ENCODE measurements at places on chromosomes 2 and 18.

- DNase-seq = no peak
These were observed 90.6 kb downstream of the PLEKHM3 start for GRCh38 chr2:207934720-207935119.

- no peak for DNase-seq
These were observed 44.4 kb upstream of the OTOF start for GRCh38 chr2:26522325-26522724.

GRCh38 chr2:19900931-19901441, 797 bp downstream of the TTC32 start:
- DNase-seq = no peak

- DNase-seq = no peak
These were observed 84.4 kb downstream of the EIPR1 start for GRCh38 chr2:3293221-3293620.

DNA sequence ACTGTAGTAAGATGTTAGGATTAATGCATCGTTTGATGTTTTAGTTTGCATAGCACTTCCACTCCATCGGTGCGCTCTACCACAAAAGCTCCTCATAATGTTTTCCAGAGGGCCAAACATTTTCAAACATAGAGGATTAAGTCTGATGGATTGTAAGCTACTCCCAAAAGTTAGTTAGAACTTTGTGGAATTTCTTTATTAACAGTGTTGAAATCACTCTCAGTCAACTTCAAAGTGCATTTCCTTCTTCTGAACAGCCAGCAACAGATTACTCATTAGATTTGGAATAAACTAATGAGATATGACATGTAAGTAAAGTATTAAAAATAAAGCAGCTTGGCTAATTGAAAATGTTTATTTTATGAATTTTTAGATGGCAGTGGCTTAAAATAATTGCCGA, 30.1 kb upstream of the CTAGE1 start:
- no peak for DNase-seq

- no peak for DNase-seq
These were observed 117.1 kb upstream of the DTNA start for GRCh38 chr18:34592961-34593382.

DNA sequence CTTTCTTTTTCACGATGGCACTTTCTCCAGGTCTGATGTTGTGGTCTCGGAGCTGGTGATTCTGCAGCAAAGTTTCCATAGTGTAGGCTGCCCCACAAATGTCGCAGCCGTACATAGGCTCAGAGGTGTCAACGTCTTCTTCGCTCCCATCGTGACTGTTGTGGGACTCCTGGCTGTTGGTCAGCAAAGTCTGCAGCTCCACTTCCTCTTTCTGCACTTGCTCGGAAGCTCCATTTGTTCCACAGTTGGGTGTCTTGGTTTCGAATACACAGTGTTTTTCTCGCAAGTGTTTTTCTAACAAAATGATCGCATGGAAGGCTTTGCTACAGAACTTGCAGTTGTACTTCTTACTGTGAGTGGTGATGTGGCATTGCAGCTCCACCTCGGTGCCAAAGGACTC, 126.8 kb downstream of the ZNF521 start:
- DNase-seq = no peak

DNA sequence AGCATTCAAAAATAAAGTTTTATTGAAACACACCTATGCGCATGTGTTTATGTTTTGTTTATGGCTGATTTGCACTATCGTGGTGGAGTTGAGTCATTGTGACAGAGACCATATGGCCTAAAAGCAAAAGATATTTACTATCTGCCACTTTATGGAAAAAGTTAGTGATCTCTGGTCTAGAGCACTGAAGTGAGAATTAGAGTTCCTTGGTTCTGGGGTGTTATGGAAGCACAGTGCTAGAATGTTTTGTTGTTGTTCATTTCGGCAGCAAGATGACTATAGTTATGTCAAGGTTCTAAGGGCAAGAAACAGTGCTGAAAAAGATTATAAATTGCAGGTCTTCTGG, 416.5 kb downstream of the SLC4A3 start:
- DNase-seq = no peak

- no peak for DNase-seq
These were observed 99.6 kb upstream of the MCFD2 start for GRCh38 chr2:47015206-47015605.

GRCh38 chr2:9149726-9150567, 56.7 kb upstream of the ASAP2 start:
- no peak for DNase-seq

GRCh38 chr2:237497838-237498186, 10.8 kb downstream of the MLPH start:
- no peak for DNase-seq

GRCh38 chr2:46276642-46277041, 20.6 kb upstream of the EPAS1 start:
- no peak for DNase-seq

GRCh38 chr2:114010001-114010400, 120.1 kb downstream of the ACTR3 start:
- no peak for DNase-seq

- DNase-seq = no peak
These were observed 50.4 kb downstream of the CLIP4 start for GRCh38 chr2:29165362-29166241.

GRCh38 chr2:178514664-178515063, 34.4 kb downstream of the PLEKHA3 start:
- no peak for DNase-seq

GRCh38 chr2:170236680-170237047, 58.7 kb downstream of the MYO3B start:
- DNase-seq = no peak

DNA sequence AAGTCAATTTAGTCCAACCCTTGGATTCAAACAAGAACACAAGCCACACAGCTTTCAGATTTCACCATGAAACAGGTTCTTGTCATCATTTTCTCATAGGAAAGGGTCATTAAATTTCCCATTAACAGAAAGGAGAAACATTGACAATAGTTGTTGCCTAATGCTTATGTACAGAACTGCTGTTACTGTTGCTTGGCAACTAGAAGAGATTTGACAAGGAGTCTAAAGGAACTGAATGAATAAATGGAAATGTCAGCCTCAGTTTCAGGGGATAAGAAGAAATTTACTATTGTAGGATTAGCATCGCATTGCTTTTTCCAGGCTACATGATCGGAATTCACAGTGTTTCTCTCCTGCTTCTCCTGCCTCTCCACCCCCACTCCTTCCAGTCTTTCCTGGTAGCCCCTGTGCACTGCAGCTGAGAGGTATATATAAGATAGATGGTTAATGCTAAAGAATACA, 90.3 kb downstream of the SPATS2L start:
- no peak for DNase-seq

GRCh38 chr2:120936476-120937334, 201.0 kb downstream of the GLI2 start:
- DNase-seq = no peak

- no peak for DNase-seq
These were observed 104.5 kb upstream of the NCK2 start for GRCh38 chr2:105640246-105640645.

DNA sequence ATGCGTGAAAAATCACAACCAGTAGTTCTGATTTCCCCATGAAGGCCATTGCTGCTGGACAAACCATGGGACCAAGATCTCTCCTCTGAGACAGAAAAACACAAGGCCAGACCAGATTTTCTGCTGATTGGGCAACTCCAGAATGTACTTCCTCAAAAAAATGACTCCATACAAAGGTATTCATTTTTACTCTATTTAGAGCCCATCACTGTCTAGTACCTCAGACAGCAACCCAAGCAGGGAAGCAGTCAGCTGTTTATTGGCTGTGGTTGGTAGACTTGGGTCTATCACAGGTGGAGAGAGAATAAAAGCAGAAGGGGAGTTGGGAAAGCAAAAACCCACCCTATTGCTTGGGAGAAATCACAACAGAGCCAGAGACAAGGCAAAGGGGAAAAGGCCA, 219.9 kb downstream of the PIK3C3 start:
- no peak for DNase-seq

DNA sequence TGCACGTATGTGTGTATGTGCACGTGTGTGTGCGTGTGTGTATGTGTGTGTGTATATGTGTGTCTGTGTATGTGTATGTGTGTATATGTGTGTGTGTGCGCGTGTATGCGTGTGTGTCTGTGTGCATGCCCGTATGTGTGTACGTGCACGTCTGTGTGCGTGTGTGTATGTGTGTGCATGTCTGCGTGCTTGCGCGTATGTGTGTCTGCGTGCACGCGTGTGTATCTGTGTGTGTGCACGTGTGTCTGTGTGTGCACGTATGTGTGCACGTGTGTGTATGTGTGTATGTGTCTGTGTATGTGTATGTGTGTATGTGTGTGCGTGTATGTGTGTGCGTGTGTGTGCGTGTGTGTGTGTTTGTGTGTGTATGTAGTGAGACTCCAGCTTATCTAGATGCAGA, 97.5 kb upstream of the SPATS2L start:
- DNase-seq = no peak

DNA sequence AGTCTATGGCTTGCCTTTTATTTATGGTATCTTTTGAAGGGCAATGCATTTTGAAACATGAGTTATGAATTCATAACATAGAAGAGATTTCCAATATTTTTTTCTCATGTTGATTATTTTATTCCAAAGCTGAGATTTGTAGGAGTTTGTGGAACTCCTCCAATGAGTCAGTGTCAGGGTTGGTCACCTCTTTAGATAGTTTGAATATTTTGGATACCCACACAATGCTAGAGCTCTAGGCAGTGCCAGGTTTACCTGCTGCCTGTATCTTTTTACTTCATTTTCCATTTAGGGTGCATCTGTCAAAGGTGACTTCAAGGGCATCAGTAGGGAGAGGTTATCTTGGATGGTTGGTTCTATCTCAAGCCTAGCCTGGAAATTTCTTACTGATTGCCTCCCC, 152.7 kb downstream of the CERS6 start:
- no peak for DNase-seq

DNA sequence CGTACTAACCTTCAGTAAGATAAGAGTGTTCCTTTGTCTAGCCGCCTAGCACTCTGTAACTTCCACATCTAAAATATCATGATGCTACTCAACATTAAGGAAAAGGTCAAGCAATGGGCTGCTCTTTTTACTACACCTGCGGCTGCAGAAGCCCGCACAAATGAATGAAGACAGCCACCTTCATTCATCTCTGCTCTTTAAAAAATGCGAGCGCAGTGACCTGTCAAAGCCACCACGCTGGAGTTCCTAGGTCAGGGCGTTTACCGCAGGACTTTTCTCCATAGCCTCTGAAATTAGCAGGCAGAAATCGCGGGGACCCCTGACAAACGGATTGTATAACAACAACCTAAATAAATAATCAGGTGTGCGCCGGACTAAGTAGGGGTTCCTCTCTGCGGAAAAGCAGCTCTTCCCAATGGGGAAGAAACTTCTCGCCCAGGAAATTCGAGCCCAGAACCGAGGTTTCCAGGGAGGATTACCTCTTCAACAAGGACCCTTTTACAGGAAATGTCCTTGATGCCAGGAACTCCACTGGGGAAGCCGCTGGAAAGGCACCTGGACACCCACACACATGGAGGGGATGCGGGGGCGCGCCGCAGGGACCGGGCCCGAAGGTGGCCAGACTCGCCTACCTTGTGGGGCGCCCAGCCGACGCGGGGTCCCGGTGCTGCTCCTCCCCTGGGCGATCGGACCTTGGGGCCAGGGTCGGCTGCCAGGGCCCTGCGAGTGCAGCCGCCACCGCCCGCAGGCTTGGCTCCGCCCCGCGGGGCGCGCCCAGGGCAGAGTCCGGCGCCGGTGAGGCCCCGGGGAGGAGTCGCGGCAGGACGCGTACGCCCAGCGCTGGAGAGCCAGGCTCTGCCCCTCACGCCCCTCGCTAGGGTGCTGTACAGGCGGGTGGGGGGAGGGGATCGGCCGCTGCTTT, at the start of gene CCDC68:
Gene CCDC68 (minus strand): TSS at position 758 of the 922 bp plus-strand sequence. CDS start 16,670 bp downstream, outside the sequence.
- no peak for DNase-seq

- no peak for DNase-seq
These were observed 83.1 kb downstream of the NBEAL1 start for GRCh38 chr2:203097735-203098134.

Data from GM20000 (cell line).